ENCODE measurements at places on chromosomes 1 and 21.

GRCh38 chr1:30322859-30323257 lies 400.5 kb downstream of the MATN1 start:
- no peak overlapping the region for H3K4me3 ChIP-seq
- H3K36me3 ChIP-seq: no peaks in the 10 kb centered on the region
- H3K4me1 ChIP-seq: no peaks in the 10 kb centered on the region
- no peaks in the 10 kb centered on the region for H3K27me3 ChIP-seq
- DNase-seq: peak; percentile 45
- no peak overlapping the region for H3K27ac ChIP-seq

- peak; percentile 42 for DNase-seq
- H3K27me3 ChIP-seq: peaks cover 2% of the 10 kb centered on the region
- H3K4me1 ChIP-seq: no peaks in the 10 kb centered on the region
- H3K4me3 ChIP-seq: peak overlapping the region; percentile 49
Measured at GRCh38 chr1:166165661-166166328, 1.0 kb downstream of the FAM78B start.

DNA sequence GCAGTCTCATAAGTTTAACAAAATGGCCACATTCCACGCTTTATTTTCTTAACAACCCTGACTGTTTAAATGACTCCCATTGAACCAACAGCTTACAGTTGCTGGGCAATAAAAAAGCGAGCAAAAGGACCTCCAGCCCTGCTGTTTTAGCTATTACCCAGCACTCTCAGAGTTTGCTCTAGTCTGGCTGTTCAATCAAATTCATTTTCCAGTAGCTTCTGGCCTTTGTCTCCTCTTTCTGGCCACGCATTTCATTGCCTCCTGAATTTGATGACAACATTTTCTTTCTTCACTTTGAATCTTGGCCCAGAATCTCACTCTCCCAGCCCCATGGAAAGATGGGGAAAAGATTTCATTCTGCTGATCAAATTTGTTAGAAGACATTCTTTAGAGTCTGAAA lies 44.1 kb upstream of the DOCK7 start:
- H3K4me1 ChIP-seq: no peaks in the 10 kb centered on the region
- H3K27me3 ChIP-seq: no peaks in the 10 kb centered on the region
- no peak overlapping the region for H3K27ac ChIP-seq
- no peak overlapping the region for H3K4me3 ChIP-seq
- H3K36me3 ChIP-seq: no peaks in the 10 kb centered on the region

DNA sequence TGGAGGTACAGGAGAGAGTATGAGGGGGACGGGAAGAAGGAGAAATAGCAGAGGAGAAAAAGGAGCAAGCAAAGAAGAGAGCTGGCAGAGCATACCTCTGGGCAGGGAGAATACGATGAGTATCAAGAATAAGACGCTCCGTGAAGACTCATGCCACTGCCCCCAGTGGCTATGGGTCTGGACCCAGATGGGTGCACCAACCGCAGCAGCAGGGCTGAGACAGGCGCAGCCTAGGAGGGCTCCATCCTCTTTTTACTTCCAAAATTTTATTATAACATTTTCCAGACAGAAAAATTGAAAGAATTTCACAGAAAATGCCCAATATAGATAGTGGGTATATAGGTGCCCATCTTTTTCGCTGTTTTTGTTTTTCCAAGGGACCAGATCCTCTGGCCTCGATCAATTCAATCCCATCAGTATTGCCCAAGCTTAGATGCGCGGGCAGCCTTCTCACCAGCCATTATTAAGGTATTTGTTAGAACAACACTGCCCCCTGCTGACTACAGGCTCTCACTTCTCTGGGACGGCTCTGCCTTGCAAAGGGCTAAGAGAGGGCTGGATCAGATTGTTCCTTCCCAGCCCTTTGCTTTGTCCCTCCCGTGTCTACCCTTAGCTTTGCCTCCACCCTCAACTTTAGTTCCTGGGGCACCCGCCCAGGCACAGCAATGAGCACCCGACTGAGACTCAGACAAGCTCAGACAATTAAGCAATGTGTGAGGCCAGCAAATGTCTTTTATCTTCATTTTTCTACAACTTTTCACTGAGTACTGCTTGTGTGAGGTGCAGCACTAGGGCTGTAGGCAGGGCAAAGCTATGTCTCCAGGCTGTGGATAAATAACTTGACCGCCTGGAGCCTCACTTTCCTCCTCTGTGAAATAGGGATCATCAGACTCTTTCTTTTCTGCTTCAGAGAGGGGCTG lies 17.5 kb upstream of the CAMK1G start:
- H3K27me3 ChIP-seq: no peaks in the 10 kb centered on the region
- H3K36me3 ChIP-seq: no peaks in the 10 kb centered on the region
- no peak overlapping the region for H3K27ac ChIP-seq
- H3K4me3 ChIP-seq: no peak overlapping the region
- H3K4me1 ChIP-seq: no peaks in the 10 kb centered on the region

GRCh38 chr1:95287825-95288224 lies 53.8 kb downstream of the RWDD3 start:
- no peaks in the 10 kb centered on the region for H3K4me1 ChIP-seq
- H3K36me3 ChIP-seq: no peaks in the 10 kb centered on the region
- DNase-seq: no peak
- no peak overlapping the region for H3K27ac ChIP-seq
- H3K4me3 ChIP-seq: no peak overlapping the region
- no peaks in the 10 kb centered on the region for H3K27me3 ChIP-seq

DNA sequence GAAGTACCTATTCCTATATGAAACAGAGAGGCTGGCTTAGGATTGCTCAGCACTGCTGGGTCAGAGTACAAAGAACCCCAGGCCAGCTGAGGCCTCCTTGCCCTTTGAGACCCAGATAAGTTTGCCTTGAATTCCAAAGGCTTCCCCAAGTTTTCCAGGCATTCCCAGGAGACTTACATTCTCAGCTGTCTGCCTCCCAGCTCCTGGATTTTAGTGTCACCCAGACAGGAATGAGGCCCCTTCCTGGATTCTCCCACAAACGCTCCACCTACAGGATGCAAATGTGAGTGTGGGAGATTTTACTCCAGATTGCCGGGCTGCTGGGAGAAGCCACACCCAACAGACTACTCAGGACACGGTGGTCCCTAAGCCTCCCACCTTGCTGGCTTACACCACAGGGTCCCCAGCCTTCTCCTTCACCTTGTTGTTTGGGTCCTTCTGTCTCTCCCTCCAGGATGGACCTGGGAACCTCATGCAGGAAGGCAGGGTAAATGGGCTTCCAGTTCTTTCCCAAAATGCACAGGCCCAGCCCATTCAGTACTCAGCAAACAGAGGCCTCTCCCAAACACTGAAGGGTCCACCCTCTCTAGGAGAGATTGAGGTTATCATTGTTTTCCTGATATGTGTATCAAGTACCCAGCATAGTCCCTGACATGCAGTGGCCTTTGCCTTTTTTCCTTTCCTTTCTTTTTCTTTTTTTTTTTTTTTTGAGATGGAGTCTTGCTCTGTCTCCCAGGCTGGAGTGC lies 10.6 kb downstream of the RHBG start:
- no peaks in the 10 kb centered on the region for H3K4me1 ChIP-seq
- H3K4me3 ChIP-seq: no peak overlapping the region
- H3K27me3 ChIP-seq: no peaks in the 10 kb centered on the region
- H3K36me3 ChIP-seq: no peaks in the 10 kb centered on the region
- H3K27ac ChIP-seq: no peak overlapping the region

- no peak overlapping the region for H3K4me3 ChIP-seq
- H3K36me3 ChIP-seq: no peaks in the 10 kb centered on the region
- no peaks in the 10 kb centered on the region for H3K27me3 ChIP-seq
- no peak overlapping the region for H3K27ac ChIP-seq
- H3K4me1 ChIP-seq: no peaks in the 10 kb centered on the region
- DNase-seq: no peak
Measured at GRCh38 chr1:187032982-187033692, 204.4 kb downstream of the PLA2G4A start.

DNA sequence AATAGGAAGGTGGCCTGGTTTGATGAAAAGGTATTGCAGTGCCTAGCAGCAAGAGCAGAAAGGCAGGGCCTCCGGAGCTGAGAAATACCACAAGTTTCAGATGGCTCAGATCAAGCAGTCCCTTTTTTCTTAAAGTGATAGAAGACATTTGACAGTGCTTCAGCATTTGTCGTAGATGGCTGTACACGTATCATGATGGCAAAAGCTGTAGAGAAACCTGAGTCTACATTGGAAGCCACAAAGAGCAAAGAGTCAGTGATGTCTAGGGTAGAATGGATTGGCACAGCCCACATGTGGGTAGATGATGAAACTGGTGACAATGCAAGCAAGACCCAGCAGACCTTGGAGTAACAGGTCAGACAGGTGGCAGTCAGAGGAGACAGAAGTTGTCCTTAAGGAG lies 101.3 kb upstream of the ARTN start:
- no peak overlapping the region for H3K4me3 ChIP-seq
- H3K27me3 ChIP-seq: no peaks in the 10 kb centered on the region
- no peak overlapping the region for H3K27ac ChIP-seq
- no peaks in the 10 kb centered on the region for H3K36me3 ChIP-seq

DNA sequence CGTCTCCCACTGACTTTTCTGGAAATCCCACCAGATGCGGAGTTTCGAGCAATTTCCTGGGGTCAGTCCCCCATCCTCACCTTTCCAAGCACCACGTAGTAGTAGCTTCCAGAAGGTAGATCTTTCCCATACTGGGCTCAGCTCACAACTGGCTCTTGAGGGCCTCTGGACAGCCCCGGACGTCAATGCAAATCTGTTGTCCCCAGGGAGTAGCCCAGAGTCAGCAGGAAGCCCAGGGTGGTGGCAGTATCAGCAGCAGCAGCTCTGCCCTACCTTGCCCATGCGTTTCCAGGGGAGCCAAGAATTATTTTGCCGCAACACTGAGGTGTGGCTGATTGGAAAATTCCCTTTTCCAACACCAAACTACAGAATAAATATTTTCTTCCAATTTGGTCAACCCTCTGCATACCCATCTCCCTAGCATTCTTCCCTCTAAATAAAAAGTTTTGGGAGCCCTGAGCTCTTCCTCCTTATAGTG lies 70.3 kb downstream of the CD46 start:
- no peak for DNase-seq
- H3K27me3 ChIP-seq: no peaks in the 10 kb centered on the region
- peaks cover 4% of the 10 kb centered on the region for H3K4me1 ChIP-seq

GRCh38 chr1:225228871-225229303 lies 199.0 kb downstream of the LBR start:
- no peaks in the 10 kb centered on the region for H3K4me1 ChIP-seq
- H3K27ac ChIP-seq: no peak overlapping the region
- no peaks in the 10 kb centered on the region for H3K36me3 ChIP-seq
- H3K27me3 ChIP-seq: no peaks in the 10 kb centered on the region
- H3K4me3 ChIP-seq: no peak overlapping the region
- DNase-seq: no peak

DNA sequence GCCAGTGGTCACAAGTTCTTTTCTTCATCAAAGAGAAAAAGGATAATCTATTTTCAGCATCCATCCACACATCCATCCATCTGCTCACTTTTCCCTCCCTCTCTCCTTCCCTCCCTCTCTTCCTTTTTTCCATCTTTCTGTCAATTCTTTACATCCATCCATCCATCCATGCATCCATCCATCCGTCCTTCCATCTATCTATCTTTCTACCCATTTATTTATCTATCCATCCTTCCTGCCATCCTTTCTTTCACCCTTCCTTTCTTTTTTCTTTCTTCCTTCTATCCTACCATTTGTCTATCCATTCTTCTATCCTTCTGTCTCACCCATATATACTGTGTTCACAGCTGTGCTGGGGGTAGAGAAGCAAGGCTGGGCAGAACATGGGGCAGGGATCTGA lies 212.4 kb upstream of the GALNT2 start:
- H3K4me3 ChIP-seq: no peak overlapping the region
- H3K27ac ChIP-seq: no peak overlapping the region
- no peak for DNase-seq

DNA sequence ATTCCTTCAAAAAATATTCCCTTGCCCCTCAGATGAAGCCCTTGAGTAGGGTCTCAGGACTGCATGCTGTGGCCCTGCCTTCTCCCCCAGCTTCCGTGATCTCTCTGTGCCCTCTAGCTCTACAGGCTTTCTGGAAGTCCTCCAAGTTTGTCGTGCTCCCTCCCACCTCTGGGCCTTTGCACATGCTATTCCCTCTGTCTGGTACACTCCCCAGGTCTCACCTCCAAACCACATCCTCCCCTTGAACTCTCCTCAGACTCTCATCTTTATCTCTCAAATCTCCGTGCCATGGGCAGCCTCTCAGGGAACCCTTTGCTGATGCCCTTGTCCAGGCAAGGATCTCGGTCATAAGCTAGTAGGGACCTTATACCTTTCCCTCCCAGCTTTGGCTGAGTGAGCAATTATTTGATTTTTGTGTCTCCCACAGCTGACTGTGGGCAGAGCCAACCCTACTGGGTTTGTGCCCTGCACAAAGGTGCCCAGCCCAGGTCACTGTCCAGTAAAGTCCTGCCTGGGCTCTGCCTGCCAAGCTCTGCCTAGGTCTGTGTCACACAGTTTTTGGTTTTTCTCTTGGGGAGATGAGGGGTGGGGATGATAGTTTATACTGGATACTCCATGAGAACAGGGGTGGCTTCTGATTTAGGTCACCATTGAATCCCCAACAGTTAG lies 188.1 kb downstream of the ZNF281 start:
- no peak overlapping the region for H3K27ac ChIP-seq
- no peak overlapping the region for H3K4me3 ChIP-seq
- DNase-seq: no peak
- no peaks in the 10 kb centered on the region for H3K36me3 ChIP-seq
- no peaks in the 10 kb centered on the region for H3K4me1 ChIP-seq
- no peaks in the 10 kb centered on the region for H3K27me3 ChIP-seq

DNA sequence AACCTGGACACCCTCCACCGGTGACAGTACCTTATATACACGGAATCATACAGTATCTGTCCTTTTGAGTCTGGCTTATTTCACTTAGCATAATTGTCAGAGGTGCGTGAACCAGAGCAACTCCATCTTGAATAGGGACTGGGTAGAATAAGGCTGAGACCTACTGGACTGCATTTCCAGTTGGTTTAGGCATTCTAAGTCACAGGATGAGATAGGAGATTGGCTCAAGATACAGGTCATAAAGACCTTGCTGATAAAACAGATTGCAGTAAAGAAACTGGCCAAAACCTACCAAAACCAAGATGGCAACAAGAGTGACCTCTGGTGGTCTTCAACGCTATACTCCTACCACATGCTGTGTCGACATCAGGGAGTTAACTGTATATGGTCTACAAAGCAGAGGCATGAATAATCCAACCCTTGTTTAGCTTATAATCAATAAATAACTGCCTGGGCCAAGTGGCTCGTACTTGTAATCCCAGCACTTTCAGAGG lies 1.4 kb upstream of the FDPS start:
- no peaks in the 10 kb centered on the region for H3K36me3 ChIP-seq
- no peak overlapping the region for H3K4me3 ChIP-seq
- no peak for DNase-seq
- no peaks in the 10 kb centered on the region for H3K27me3 ChIP-seq
- H3K27ac ChIP-seq: no peak overlapping the region
- H3K4me1 ChIP-seq: no peaks in the 10 kb centered on the region

All from kidney (tissue), 22 donors.